ENCODE measurements at places on chromosomes 3 and 15. TPM values are rescaled to one million over a fixed set of nuclear protein-coding genes. Genes with fewer than 3 reads are reported as not detected.

GRCh38 chr3:12303534-12303933 lies 14.7 kb downstream of the PPARG start:
- no peak for DNase-seq

- no peak for DNase-seq
Observed at GRCh38 chr3:106212665-106213222, 343.9 kb upstream of the CBLB start.

DNA sequence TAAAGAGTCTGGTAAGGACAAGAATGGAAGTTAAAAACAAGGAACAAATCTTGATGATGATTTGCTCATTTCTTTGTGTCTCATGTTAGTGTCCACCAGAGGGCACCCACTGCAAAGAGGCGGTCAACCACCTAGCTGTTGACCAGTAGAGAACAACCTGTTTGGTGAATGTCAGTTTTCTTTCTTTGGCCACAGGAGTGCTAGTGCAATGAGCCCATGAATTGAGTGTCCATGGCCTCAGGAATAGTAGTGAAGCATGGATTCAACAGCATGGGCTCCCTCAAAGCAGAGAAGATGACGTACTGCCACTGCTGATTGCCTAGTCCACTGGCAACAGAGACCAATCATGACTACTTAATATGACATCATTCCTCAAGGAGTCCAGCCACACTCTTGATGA lies 10.7 kb upstream of the CNTN6 start:
- DNase-seq, result no peak

- DNase-seq, result peak; percentile 30
Observed at GRCh38 chr15:100284191-100284590, 57.6 kb downstream of the ADAMTS17 start.

GRCh38 chr3:195556390-195556789 lies 13.3 kb upstream of the PPP1R2 start:
- DNase-seq, result no peak

The HES1 gene
- 38.9 TPM for total RNA-seq

The GOLGA6B gene
- total RNA-seq, result not detected

The THAP10 gene
- 1.0 TPM for total RNA-seq

The ACP3 gene
- total RNA-seq, result 2.5 TPM
